GM23248 (cell line): ENCODE measurements at places on chromosomes 3 and 15. TPM values are rescaled to one million over a fixed set of nuclear protein-coding genes. Genes with fewer than 3 reads are reported as not detected.

Gene LSAMP
- 4.0 and 4.5 TPM in 2 replicates for total RNA-seq

DNA sequence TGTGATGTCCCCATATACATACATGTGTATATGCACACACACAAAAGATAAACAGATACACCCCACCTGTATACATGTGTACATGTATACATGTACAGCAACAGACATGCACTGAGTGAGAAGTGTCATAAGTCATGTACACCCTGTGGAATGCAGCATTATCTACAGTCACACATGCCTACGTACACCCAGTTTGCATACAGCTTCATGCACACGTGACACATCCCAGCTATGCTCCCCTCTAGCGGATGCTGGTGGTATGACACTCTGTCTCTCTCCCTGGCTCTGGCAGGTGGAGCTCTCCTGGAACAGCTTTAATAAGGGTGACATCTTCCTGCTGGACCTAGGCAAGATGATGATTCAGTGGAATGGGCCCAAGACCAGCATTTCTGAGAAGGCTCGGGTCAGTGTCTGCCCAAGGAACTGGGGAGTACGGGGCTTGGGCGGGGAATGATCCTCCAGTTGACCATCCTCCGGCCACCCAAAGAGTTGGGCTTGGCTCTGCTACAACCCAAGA lies 6.3 kb downstream of the VILL start:
- H3K36me3 ChIP-seq = no peaks in the 10 kb centered on the region
- H3K4me1 ChIP-seq = peaks cover 10% of the 10 kb centered on the region; the same call in 1 of the 2 replicates
- peak; percentile 81 for DNase-seq
- no peaks in the 10 kb centered on the region for H3K27me3 ChIP-seq
- H3K27ac ChIP-seq = no peak overlapping the region
- no peak overlapping the region for H3K4me3 ChIP-seq

DNA sequence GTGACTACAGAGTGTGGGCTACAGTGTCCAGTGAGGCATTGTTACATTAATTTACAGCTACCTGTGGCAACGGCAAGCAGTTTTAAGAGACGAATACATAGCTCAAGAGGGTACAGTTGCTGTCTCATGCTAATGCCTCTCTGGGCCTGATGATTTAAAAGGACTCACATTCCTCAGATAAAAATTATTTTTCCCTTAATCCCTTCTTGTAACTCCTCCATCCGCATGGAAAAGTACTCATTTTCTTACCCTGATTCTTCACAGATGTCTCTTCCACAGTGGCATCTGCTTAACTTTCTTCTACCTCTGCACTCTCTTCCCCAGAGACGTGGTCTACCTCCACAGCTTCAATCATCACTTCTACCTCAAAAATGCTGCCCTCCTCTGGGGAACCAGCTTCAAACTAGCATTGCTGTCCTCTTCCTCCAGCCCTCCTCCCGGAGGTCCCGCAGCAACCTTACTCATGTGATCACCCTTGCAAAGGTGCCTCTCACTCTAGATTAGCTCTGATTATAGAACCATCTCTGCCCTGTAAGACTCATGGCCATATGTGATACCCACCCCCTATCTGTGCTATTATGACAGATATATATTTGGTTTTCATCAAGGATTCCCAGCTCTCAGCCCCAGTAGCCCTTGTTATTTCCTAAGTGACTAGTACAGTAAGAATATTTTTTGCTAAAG lies 21.4 kb upstream of the ABHD17C start:
- H3K36me3 ChIP-seq = no peaks in the 10 kb centered on the region
- no peak overlapping the region for H3K27ac ChIP-seq
- H3K4me3 ChIP-seq = no peak overlapping the region
- H3K4me1 ChIP-seq = peaks cover 16% of the 10 kb centered on the region

Gene RPN1
- 393 and 395 TPM in 2 replicates for total RNA-seq

DNA sequence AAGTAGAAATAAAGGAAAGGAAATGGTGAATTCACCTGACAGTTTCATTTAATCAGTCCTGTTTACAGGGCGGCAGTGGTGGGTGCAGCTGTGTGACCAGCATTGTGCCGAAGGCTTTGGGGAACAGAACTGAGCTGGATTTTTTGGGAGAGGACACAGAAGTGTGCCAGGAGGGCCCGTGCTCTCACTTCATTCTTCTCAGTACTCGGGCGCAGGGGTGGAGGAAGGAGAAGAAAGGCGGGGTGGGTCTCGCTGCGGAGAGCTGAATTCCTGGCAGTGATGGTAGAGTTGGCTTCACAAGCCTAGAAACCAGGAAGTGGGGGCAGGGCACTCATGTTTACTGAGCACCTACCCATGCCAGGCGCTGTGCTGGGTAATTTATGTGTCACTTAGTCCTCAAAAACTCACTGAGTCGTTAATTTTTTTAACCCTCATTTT lies 64.6 kb downstream of the CRTC3 start:
- H3K27ac ChIP-seq = peak overlapping the region; percentile 39
- no peaks in the 10 kb centered on the region for H3K36me3 ChIP-seq
- DNase-seq = peak; percentile 51
- peaks cover 31% of the 10 kb centered on the region for H3K4me1 ChIP-seq
- no peaks in the 10 kb centered on the region for H3K27me3 ChIP-seq

Gene SCAANT1
- total RNA-seq = not detected in 2 replicates

Gene TTLL13
- not detected in 2 replicates for total RNA-seq

Gene SCG5
- total RNA-seq = 16.2 and 26.1 TPM in 2 replicates

Gene GOLGA6L4
- total RNA-seq = 0.43 and 1.3 TPM in 2 replicates

Gene DUOXA2
- total RNA-seq = not detected in 2 replicates
